PC-3 (cell line): ENCODE measurements at places on chromosomes 12 and 14.

- DNase-seq, result no peak
Measured at GRCh38 chr12:25940886-25941285, 17.6 kb upstream of the RASSF8 start.

DNA sequence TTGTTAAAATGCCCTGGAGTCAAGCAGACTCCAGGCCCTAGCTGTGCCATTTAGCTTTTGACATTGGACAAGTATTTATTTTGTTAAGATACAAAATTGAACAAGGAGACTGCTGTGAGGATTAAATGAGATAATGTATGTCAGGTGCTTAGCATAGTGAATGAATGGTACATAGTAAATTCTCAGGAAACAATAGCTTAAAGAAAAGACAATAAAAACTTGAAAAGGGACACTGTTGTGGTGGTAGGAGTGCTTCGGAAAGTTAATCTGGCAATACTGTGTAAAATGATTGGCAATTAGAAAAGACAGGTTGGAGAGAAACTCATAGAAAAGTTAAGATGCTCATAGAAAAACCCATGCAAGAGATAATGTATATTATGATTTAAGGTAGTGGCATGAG lies 19.7 kb downstream of the PALS1 start:
- no peak for DNase-seq

DNA sequence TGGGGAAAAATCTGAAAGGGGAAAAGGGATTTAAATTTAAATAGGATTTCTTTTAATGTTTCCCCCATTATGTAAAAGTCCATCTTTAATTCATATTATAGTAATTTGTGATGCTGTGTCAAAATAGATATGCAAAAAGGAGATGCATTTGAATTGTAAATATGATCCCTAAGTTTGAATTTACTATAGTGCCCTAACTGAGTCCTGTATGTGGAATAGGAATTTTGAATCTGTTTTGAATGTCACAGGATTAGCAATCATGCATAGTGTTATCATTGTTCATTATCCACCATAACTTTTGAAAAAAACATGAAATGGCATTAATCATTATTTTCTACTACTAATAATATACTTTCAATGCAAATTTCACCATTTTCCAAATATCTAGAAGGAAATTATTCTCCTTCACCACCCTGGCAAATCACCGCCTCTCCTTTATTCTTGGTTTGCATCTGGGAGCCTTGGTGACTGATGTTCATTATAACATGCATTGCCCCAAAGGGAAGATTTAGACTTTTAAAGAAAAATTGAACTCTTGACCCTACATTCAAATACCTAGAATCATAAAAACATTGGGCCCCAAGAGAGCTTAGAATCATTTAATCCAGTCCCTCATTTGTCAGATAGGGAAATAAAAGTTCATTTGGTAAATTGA lies 341.5 kb upstream of the TMPO start:
- DNase-seq, result no peak

GRCh38 chr12:109087250-109087649 lies 6.0 kb downstream of the ALKBH2 start:
- no peak for DNase-seq

GRCh38 chr14:61670576-61670975 lies 24.7 kb upstream of the HIF1A start:
- no peak for DNase-seq

DNA sequence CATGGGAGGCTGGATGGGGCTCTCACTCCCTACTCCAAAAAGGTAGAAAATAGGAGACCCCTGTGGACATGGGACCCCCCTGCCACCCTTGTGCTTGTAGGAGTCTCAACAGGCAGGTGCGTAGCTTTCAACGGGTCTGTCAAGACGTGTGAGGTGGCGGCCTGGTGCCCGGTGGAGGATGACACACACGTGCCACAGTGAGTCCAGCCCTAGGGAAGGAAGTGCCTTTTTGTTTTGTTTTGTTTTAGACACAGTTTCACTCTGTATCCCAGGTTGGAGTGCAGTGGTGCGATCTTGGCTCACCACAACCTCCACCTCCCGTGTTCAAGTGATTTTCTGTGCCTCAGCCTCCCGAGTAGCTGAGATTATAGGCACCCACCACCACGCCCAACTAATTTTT lies 12.9 kb downstream of the P2RX4 start:
- DNase-seq, result no peak

- DNase-seq, result no peak
Measured at GRCh38 chr14:70884595-70885342, 22.5 kb upstream of the PCNX1 start.

GRCh38 chr14:102352213-102352612 lies 10.5 kb downstream of the CINP start:
- DNase-seq, result no peak

- DNase-seq, result no peak
Measured at GRCh38 chr14:99192830-99193229, 79.2 kb downstream of the BCL11B start.

GRCh38 chr12:113462117-113462774 lies 9.4 kb downstream of the LHX5 start:
- DNase-seq, result peak; percentile 91

- no peak for DNase-seq
Measured at GRCh38 chr14:31196839-31197492, 10.6 kb downstream of the HECTD1 start.

DNA sequence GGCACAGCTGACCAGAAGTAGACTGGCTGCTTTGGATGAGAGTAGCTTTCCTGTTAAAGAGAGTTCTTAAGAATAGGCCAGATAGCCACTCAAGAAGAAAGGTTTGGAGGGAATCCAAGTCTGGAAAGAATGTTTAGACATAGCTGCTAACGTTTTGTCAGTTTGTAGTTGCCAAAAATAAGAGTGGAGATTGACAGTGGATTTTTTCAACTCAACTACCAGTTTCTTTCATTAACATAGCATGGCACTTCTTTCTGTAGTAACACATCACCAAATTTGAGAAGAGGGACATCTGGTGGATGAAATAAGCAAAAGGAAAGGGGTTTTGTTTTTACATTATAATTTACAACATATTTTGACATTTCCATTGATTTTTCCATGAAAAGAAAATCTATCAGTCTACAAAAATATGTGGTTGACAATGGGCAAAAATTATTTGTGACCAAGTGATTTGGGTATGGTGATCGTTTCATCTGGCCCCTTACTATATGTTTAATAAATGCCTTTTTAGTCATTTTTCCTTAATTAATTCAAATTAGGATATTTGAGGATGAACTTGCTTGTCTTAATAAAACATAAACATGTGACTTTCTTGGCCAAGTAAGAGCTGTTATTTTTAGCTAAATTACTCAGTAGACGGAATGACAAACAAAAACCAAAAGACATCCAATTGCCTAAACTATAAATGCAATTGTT lies 71.1 kb downstream of the PTPRR start:
- DNase-seq, result peak; percentile 61

DNA sequence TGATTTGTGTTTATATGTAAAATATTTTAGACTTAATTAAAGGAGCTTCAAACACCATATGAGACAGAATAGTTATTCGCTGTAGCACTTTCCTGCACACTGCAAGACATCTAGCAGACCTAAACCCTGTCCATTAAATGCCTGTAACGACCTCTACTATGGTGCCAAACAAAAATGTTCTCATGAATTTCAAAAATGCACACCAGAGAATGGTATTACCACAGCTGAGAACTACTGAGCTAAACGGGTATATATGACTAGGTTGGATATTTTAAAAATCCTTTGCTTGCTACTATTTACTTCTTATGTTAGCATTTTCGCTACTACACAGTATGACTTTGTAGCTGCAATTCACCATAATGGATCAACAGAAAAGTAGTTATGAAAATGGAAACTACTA lies 34.8 kb downstream of the SPPL3 start:
- no peak for DNase-seq
